Activated T-helper 1 cell treated with anti-CD3 and anti-CD28 coated beads, Interleukin-12 subunit alpha, Interleukin-12 subunit beta, Interleukin-2, Interleukin-4 antibody, amounts not matched to agents 30 ng/mL and 10 ng/mL and 1 ng/mL, durations not matched to agents 14 hours and 24 hours and 36 hours (primary cell): ENCODE measurements at places on chromosomes 5 and 9. TPM values are rescaled to one million over a fixed set of nuclear protein-coding genes. Genes with fewer than 3 reads are reported as not detected.
A peak's percentile ranks its signal among the peaks of the same experiment; 100 is the strongest.

SHOC1 gene
- total RNA-seq = not detected in 2 replicates

DNA sequence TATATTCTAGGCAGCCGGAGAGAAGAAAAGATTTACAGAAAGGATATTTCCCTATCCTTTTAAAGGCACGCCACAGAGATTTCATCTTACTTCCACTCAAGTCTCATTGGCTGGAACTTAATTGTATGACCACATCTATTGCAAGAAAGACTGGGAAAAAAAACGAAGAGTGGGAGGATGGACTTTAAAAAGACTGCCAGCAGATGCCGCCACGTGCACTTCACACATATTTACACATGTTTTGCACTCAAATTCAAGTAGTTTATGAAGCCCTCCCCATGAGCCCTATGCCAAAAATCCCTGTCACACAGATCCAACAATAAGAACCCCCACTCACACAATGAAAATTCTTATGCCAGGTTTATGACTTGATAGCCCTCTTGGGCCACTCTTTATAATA, 138.5 kb upstream of the TYRP1 start:
- no peak for DNase-seq

SGCD gene
- total RNA-seq = not detected in 2 replicates

GRCh38 chr5:2024986-2025721, 142.4 kb upstream of the IRX4 start:
- DNase-seq = no peak

DNA sequence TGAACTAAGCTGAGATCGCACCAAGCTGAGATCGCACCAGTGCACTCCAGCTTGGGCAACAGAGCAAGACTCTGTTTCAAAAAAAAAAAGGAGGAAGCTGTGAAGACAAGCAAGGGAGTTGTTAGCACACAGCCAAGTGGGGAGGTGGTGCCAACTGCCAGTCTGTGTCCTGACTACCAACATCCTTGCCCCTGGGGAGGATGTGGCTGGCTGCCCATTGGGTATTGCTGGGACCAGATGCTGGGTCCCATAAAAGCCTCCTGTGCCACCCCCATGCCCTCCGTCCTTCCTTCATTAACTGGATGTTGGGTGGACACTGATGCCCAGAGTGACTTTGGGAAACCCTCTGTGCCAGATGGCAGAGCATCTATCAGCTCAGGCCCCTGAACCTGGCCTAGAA, 157.1 kb upstream of the COL5A1 start:
- no peak for DNase-seq

FYB1 gene
- total RNA-seq = 100 and 107 TPM in 2 replicates

- DNase-seq = no peak
Observed at GRCh38 chr5:169666365-169666764, 29.3 kb downstream of the DOCK2 start.

MCIDAS gene
- 0.10 TPM in 1 of 2 replicates, not detected in the other for total RNA-seq

FBXL7 gene
- total RNA-seq = not detected in 2 replicates

ACER2 gene
- 1.3 and 1.4 TPM in 2 replicates for total RNA-seq

GRCh38 chr5:122774519-122774860, 390 bp upstream of the SNX2 start:
- no peak for DNase-seq

- DNase-seq = no peak
Observed at GRCh38 chr5:133664422-133664821, 52.1 kb upstream of the FSTL4 start.

- DNase-seq = no peak
Observed at GRCh38 chr5:1793966-1794900, 5.4 kb downstream of the MRPL36 start.

ATP10B gene
- total RNA-seq = not detected in 2 replicates

KIAA0825 gene
- total RNA-seq = 0.36 and 0.47 TPM in 2 replicates

GRCh38 chr9:116658265-116658664, 28.8 kb upstream of the TRIM32 start:
- no peak for DNase-seq

DNA sequence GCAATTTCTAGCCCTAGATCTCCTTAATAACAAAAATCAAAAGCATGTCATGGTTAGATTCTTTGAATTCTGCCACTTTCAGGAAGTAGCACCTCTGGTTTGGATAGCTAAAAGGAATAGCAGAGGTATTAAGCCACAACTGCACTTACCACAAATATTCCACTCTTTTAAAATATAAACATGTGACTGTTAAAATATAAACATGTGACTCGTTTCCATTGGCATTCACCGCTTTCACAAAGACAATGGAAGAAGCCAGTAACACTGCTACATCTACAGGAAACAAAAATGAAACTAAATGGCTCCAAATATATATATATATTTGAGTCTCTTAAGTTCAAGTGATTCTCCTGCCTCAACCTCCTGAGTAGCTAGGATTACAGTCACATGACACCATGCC, 222.9 kb downstream of the ARL15 start:
- DNase-seq = no peak

CNTNAP3B gene
- not detected in 2 replicates for total RNA-seq

DNA sequence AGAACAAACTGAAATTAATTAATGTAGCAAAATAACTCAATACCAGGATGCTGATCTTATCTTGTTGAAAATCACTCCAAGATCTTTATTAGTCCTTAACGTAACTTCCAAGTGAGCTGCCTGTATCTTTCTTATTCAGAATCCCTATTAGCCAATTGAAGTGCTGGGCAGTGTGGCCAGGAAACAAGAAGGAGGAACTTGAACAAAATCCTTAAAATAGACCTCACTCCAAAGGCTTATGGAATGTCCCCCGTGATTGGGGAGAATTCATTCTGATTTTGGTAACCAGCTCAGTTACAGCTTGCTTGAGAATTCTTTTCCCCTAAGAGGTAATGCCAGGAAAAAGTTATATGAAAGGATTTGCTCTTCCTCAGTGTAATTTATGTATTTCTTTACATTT, 171.0 kb downstream of the DEPDC1B start:
- DNase-seq = no peak

- no peak for DNase-seq
Observed at GRCh38 chr5:127804886-127805426, 101.8 kb downstream of the CCDC192 start.

DNA sequence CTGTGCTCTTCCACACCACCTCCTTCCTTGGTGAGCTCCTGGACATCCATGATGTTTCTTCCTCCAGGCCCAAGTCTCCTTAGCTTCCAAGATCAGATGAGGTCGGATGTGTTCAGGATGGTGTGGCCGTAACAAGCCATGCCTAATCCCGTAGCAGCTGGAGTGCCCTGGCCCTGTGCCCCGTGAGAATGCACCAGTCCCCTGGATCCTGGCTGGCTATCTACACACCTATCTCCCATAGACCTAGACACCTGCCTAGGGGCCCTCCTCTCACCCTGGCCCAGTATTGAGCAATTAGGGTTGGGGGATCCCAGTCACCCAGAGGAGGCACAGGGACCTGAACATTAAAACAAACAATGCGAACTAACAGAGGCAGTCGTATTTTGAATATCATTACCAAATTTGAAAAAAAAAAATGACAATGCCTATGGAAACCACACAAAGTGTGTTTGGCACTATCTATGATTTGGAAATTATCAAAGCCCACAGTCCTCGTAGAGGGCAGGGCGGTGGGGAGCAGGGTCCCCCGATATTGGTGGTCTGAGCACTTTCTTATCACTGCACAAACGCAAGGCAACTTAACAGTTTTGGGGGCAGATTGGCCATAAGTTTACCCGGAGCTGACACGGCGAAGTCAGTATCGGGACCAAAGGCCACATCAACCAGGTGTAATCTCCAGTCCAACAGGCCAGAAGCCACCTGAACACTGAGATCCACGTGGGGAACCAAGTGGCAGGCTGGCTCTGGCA, 13.2 kb downstream of the ENG start:
- no peak for DNase-seq

- DNase-seq = no peak
Observed at GRCh38 chr5:177128551-177128981, 5.0 kb upstream of the NSD1 start.

GRCh38 chr9:13898957-13899356, 415.0 kb downstream of the NFIB start:
- no peak for DNase-seq

TIGD6 gene
- total RNA-seq = 2.4 TPM in 2 replicates

DNA sequence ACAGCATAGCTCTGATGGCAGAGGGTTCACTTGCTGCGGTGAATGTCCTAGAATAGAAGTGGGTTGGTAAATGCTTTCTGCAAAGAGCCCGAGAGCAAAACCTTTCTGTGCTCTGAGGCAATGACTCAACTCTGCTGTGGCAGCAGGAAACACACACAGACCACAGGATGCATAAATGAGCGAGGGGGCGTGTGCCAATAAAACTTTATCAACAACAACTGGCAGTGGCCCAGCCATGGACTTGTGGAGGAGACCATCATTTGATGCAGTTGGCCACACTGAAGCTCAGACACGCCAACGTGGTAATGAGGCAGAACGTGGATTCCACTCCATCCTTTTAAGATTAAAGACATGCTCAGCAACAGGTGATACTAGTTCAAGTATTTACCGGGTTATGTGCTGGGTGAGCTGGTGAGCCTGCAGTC, 6.8 kb downstream of the MRPL36 start:
- DNase-seq = peak; percentile 78
